Putamen (tissue), 1 donor: ENCODE measurements at places on chromosomes 12 and 14.

DNA sequence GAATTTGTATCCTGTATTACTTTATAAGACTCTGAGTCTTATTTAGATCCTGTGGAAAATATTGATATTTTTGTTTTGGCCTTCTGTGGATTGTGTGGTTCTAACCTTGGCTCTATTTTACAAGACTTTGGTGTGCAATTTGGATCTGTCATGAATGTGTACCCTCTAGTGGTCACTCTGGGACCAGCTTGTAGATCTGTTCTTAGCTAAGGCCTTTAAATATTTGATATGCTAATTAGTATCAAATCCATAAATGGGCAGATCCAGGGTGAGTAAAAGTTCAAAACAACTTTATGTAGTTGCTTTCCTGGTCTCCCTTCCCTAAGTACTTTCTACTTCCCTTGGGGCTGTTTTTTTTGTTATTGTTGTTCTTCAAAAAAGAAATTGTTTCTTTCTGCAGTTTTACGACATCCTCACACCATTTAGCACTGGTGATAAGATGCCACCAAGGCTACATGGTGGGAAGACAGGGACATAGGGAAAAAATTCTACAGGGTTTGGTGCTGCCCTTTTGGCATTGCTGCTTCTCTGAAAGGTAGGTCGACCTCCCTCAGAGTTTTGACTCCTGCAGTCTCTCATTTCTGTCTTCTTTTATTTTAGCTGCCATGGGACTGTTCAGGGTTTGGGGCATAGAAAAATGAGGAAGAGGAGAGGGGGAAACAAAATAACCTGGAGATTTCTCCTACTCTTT is 238.5 kb downstream of the GPHN start:
- peak; percentile 8 for DNase-seq

DNA sequence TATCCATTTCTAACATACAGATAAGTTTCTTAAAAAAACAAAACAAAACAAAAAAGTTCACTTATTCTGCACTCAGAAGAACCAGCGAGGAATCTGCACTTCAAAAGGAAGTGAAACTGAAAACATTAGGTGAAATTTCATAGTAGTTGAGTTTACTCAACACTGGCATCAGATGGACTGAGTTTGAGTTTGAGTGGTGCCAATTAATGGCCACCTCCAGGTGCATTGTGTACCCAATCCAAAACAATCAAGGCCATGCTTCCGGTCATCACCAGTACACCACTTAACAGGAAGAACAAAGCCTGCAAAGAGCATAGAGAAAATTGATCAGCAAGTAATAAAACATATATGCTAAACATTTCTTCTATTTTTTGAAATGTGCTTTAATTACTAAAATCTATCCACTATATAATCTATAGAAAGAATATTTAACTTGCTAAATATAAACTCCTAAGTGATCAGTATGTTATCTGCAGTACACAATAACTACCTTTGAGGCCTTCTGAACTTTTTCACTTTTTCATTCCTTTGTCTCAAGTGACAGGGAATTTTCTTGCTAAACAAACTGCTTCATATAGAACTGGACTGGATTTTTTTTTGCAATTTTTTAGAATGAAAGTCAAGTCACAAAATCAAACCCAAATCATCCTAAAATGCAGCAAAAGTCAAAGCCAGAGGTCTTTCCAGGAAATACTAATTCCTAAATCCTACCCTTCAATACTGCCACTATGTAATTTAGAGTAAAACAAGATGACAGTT is 11.5 kb downstream of the SLC38A2 start:
- DNase-seq: no peak

DNA sequence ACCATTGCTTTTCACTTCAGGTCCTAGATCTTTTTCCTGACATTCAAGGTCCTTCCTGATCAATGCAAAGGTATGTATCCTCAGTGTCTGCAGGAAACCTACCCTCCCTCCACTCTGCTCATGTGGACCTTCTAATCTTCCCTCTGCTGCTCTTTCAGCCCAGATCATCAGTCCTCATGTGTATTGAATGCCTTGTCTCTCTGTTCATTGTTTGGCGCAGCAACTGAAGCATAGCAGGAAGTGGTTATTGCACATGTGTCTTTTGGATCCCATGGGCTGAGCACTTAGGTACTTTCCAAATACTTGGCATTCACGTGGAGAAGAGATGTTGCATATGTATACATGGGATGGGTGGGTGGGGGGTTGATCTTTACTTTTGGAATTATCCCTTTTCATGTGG is 4.3 kb upstream of the NIN start:
- DNase-seq: no peak

DNA sequence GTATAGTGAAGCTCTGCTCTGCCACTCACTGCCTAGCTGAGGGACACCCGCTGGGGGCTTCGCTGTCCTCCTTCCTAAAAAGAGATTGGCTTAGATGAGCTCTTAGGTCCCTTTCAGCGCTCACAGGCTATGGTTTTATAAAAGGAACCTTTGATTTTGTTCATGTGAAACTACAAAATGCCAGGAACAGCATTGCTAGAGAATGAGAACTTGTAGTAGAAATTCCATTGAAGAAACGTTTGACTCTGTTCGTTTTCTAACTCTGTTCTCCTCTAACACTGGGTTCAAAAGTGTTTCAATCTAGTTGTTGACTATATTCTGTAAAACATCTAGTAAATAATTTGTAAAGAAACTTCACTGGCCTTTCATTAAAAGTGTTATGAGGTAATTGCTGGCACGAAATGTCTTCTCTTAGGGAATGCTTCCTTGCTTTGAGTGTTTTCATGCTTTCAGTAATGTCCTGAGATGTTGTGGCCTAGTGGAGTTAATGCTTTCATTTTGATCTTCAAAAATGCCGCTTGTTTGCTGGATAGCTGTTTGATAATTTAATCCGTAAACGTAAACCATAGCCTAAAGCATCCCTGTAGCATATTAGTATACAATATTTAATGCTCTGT is 1.6 kb downstream of the MARK3 start:
- peak; percentile 17 for DNase-seq

DNA sequence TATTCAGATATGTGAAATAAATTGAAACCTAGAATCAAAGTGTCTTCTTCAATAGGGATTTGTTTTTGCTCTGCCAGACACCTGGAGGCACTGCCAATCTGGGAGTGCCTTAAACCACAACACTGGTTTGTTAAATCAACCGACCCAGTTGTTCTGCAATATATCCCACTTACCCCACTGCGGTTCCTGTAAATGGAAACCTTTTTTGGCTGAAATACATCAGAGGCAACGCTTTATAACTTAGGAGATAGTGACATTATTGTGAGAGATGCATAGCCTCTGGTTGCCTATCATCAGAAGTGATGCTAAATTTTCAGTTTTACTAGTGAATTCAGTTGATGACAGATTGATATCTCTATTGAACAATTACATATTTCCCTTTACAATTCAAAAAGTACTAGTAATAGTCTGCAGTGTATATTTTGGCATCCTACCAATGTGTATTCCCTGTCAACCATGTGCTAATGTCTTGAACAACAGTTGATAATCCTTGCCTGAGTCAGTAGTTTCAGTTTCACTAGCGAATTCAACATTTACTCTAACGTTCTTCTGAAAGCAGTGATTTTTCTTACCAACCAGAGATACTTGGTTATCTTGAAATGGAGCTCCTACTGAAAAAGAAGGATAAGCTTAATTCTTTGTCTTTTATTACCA is 30.5 kb downstream of the PPP2R5C start:
- no peak for DNase-seq

DNA sequence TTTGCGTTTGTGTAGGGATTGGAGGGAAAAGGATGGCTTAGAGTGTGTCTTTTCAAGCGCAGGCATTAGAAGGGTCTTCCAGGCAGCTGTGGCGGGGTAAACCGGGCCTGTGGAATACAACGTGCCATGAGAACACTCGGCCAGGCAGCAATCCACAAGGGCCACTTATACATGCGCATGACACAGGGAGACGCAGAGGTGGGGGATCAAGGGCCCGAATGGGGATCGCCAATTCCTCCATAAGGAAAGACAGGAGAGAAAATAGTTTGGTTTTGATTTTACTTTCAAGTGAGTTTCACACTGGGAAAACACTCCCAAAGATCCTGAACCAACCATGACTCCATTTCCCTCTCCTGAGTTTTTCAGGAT is 71.6 kb downstream of the SPRING1 start:
- DNase-seq: no peak

DNA sequence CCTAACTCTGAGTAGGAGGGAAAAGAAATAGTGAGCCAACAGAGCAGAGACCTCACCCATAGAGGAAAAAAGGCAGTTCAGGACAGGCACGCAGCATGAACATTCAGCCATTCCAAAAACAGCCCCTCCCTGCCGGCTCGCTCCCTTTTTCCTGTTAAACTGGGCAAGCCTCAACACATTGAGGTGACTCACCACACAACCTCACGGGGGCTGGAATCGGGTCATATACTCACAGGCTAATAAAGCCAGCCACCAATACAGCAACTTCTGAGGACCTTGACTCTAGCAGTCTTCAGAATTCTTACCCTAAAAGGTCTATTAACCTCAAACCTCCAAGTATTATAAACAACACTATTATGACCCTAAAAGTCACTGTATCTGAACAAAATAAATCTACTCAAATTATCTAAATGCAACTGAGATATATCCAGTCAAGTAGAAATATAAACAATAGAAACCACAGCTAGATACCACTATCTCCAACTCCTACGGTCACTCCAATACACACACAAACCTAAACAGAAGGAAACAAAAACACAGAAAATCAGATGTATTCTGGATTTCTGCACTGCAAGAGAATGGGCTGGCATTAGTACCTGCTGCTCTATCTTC is 6.3 kb downstream of the YBX3 start:
- no peak for DNase-seq

DNA sequence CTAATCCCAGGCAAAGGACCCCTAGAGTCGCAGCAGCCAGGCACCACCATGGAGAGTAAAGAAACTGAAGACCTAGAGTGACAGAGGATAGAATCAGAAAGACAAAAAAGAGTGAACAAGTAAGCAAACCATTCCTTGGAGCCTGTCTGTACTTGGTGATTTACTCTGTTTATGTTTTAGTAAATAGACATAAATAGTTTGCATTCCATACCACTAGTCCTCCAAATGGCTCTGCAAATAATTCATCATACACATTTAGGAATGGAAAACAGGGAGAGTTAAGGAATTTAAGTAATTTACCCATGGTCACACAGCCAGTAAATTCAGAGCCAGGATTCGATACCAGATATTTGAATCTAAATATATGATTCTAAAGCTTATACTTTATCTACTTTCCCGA is 2.8 kb downstream of the OLR1 start:
- no peak for DNase-seq

- no peak for DNase-seq
Observed at GRCh38 chr14:97046967-97047366, 249.8 kb downstream of the VRK1 start.

DNA sequence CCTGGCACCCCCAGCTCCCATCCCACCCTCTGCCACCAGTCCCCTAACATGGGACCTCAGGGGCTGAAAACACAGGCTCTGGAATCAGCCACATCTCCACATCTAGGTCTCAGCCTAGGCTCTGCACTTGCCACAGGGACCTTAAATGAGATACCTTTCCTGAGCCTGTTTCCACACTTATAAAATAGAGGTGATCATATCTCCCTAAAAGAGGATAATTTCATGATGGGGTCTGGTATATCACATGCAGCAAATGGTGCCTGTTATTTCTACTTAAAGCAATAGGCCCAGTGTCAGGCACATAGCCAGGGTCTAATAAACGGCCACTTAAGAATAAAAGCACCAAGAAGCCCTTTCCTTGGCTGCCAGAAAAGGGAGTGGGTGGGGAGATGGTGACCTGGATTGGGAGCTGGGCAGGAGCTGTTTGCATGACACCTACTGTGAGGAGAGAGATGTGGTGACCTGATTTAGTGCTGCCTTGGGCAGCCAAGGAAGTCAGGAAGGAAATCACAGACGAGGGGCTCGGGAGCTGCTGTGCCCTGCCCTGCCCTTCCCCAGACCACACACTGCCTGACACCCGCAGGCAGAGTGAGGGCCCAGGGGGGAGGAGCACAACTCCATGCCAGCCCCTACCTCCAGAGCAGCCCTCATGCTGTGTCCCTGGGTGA is 71.2 kb downstream of the IRF2BPL start:
- DNase-seq: peak; percentile 24

GRCh38 chr14:74614508-74615495 is 2.8 kb upstream of the LTBP2 start:
- DNase-seq: no peak

- DNase-seq: no peak
Observed at GRCh38 chr14:65940056-65940735, 527.7 kb downstream of the FUT8 start.

DNA sequence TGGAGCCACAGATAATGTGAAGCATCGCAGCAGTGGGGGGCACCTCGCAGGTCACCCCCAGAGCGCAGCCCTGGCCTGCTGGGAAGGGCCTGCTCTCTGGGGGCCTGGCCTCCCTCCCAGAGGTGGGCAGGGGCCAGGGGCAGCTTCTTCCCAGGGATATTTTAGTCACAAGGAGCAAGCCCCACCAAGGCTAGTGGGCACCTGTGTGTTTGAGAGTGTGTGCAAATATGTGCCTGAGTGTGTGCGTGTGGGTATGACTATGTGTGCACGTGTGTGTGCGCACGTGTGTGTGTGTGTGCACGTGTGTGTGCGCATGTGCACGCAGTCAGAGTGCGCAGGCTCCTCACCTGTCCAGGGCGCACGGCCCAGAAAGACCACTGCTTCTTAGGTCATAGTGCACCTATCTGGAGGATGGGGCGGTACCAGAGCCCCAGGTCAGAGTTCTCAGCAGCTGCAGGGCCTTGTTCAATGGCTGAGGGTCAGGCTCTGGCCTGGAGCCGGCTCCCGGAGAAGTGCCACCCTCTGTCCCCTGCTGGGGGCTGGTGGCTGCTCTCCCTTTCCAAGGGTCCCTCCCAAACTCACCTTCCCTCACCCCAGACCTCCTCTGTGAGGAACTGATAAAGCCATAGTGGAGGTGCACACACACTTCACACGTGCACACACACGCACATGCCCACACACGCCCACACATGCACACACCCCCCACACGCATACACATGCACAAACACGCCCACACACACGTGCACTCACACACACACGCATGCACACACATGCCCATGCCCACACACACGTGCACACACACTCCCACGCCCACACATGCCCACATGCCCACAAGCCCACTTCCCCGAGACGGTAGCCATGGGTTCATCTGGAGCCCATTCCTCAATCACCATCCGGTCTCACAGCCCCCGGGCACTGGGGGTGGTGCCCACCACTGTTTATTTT is 128.5 kb downstream of the KIF26A start:
- DNase-seq: no peak

DNA sequence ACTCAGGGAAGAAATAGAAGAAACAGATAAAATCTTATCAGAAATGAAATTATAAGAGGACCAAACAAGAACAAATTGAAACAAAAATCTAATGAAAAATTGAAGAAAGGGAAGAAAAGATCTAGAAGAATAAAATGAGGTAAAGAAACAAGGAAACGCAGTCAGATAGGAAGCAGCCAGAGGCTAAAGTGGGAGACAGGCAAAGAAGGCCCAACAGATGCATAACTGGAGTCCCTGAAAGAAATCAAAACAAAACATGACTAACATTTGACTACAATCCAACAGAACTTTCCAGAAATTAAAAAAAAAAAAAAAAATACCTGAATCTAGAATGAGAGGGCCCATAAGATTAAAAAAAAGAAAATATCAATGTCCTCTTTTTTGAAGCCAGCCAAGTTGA is 65.6 kb downstream of the AMN start:
- no peak for DNase-seq

- DNase-seq: no peak
Observed at GRCh38 chr12:115349711-115350110, 665.7 kb upstream of the TBX3 start.
